ENCODE measurements at places on chromosomes 12 and 14.

DNA sequence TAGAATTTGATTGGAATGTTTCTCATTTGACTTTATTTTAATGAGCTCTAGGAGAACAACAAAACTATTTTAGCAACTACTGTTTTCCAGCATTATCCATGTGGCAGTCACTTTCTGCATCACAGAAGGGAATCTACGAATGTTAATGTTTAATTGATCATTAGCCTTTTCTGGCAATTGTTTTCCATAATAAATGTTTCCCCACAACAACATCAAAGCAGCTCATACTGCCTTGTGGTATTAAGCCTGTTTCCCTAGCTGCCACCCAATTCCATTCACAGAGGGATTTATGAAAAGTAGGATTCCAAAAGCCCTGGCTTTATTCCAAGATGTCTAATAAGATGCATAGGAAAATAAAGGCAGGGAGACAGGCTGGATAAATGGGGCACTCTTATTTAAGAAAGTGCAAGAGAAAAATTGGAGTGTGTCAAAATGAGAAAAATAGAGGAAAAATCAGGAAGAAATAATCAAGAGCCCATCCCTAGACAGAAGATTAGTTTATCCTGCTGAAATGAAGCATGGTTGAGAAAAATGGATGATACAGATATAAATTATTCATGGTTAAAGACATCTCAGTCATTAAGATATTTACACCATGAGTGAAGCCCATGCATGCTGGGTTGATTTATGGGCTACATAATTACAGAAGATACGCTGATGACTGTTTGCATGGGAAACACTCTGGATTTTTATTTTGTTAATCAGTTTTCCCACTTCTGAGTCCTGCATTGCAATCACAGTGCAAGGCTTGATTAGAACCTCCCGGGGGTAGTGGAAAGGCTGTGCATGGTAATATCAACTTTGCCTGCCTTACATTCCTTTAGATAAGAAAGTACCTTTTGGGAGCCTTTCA is 180.3 kb downstream of the HELB start:
- DNase-seq, result no peak

- DNase-seq, result no peak
Measured at GRCh38 chr12:79360936-79361335, 329.8 kb downstream of the PAWR start.

DNA sequence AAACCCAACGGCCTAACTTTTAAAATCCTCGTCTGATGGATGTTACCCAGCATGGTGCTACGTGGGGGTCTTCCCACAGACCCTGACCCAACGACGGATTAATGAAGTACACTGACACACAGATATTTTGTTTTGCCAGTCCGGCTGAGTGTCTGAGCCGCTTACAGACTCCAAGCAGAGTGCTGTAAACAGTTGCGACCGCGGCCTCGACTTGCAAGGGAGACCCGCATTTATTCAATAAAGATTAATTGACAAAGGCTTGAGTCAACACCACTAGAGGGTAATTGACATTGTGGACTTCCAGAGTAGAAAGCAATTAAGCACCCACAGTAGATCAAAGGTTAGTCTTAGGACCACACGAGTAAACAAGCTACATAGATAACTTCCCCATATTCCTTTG is 1042.4 kb downstream of the AACS start:
- DNase-seq, result no peak

- no peak for DNase-seq
Measured at GRCh38 chr12:124802361-124802760, 61.3 kb downstream of the SCARB1 start.

DNA sequence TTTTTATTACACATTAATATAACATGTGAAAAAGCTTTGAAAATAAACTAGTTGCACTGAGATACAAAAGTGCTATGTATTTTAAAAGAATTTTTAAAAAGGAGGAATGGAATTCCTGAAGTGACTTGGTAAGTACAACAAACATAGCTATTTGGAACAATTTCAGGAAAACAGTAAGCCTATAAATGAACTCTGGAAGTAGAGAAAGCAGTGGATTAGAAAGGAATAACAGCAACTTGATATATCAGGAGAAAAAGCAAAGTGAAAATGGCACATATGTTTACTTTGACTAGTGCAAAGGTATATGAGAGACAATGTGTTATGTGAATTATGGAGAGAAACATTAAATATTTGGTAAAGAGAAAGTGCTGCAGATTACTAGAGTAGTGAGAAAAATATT is 811.7 kb downstream of the C12orf50 start:
- no peak for DNase-seq

DNA sequence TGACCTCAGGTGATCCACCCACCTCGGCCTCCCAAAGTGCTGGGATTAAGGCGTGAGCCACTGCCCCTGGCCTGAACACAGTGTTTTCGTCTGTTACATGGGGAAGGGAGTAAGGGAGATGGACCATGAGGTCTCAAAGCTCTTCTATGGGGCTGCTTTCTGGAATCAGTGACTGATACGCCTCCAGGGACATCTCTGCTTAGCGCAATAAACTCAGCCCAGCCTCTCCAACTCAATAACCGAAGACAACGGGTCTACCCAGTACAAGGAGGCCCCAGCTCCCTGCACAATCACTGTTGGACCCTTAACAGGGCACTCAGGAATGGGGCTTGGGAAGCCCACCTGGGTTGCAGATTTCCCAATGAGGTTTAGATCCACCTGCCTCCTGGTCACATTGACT is 42.6 kb upstream of the CHGA start:
- DNase-seq, result no peak

GRCh38 chr12:57604992-57605810 is 577 bp downstream of the DTX3 start:
- no peak for DNase-seq

- DNase-seq, result peak; percentile 42
Measured at GRCh38 chr14:50347521-50347920, 35.4 kb downstream of the DMAC2L start.

- peak; percentile 21 for DNase-seq
Measured at GRCh38 chr14:101876555-101876938, 87.8 kb upstream of the DYNC1H1 start.

DNA sequence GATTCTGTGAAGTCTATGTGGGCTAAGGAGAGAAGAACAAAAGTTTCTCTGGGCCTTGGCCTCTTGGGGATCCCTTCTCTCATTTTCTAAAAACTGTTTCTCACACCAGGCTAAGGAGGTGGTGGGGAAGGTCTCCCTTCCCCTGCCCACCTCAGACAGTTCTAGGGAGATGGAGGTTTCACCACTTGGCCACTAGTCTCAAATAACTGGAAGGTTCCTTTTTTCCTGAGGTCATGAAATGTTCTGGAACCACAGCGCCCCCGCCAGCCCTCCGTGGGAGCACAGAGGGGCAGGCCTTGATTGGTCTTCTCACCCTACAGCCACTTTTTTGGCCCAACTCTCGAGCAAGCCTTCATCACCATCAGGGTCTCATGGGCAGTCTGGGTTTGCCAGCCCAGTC is 12.6 kb downstream of the C12orf43 start:
- DNase-seq, result no peak

DNA sequence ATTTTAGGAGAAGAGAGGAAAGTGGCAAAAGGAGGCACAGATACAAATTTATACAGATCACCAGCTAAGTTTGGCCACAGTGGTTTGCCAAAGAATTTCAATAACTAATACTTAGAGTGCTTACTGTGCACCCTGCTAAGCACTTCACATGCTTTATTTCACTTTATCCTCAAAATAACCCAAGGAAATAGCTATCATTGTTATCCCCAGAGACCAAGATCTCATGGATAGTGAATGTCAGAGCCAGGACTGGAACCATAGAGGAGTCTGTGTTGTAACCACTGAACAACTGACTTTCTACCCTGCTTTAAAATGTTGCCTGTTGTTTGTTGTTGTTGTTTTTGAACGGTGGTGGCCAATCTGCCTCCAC is 1.3 kb upstream of the TCP11L2 start:
- no peak for DNase-seq

DNA sequence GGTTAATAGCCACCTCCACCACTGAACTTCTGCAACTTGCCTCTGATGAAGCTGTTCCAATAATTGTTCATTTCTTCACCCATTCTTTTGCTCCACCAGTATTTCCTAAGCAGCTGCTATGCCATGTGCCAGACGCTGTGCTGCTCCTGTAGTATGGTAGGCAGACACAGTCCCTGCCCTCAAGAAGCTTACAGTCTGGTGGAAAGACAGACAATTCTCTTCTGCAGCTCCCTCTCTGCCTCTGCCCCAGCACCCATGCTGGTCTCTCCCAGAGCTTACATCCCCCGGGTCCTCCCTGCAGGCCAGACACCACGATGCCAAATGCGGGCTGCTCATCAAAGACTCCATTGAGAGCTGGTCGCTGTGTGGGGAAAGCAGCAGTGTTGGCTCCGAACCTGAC is 111.6 kb upstream of the ESRRB start:
- no peak for DNase-seq

GRCh38 chr14:56989359-56989758 is 179.1 kb upstream of the OTX2 start:
- DNase-seq, result no peak

DNA sequence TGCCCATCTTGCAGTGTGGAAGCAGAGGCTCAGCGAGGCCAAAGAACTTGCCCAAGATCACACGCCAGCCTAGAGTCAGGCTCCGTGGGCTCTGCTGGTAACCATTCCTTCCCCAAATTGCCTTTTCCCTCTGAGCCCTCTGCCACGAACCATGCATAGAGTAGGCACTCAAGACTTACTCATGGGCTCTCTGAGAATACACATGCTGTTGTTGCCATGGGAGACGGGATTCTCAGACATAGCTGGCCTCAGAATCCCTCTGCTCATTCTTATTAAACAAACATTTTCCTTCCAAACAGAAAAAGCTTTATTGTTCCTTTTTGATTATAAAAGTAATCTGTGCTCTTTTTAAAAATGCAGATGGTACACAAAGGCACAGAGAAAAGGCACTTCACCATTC is 52.5 kb upstream of the WSCD2 start:
- no peak for DNase-seq

GRCh38 chr12:14886271-14886670 is 617 bp upstream of the MGP start:
- DNase-seq, result no peak
